ENCODE measurements at places on chromosomes 6 and 20.

GRCh38 chr6:132314432-132314831 lies 86.8 kb downstream of the MOXD1 start:
- DNase-seq, result no peak

DNA sequence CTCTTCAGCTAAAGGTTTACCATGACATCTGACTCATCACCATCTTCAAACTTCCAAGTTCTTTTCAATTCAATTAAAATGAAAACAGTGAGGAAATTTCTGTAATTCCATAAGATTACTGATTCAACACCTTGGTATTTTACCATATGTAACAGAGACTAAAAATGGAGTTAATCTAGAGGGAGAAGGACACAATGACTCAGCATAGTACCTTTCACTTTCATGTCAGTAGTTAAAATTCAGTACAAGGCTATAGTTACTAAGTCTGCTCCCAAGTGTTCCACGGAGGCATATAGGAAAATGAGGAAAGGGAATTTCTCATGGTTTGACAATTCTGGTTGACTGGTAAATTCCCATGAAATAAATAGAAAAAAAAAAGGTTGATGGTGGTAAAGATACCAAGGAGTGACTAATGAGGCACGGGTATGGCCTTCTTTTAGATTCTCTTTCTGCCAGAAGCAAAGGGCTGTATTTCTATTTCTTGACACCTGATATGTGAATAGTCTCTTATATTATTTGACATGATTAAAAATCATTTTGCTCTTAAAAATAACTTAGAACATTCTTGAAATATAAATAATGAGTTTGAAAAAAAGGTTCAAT lies 526.7 kb upstream of the ADGRB3 start:
- peak; percentile 44 for DNase-seq

GRCh38 chr6:42616716-42617115 lies 52.9 kb downstream of the UBR2 start:
- DNase-seq, result no peak

DNA sequence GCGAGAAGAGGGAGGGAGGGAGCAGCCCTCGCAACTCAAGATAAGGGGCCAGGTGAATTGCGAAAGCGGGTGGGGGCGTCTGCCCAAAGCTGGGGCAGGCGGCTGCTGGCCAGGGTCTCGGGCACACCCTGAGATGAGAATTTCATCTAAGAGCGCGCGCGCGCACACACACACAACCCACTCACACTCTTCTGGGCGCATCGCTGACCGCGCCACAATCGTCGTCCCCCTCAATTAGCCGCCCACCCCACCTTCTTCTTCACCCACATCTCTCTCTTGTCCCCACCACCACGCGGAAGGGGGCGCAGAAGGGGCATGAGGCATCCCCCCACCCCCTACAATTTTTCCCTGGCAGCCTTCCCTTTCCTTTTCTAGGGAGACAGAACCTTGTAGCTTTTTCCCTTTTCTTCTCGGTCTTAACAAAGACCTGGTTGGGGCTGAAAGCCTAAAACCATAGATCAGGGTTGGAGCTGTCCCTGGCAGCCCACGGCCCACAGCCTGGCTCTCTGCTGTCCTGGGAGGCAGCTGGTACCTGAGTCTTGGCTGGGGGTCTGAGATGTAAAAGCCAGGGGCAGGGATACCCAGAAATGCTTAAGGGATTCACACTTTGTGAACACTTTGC lies 737 bp upstream of the PTPRT start:
- no peak for DNase-seq

DNA sequence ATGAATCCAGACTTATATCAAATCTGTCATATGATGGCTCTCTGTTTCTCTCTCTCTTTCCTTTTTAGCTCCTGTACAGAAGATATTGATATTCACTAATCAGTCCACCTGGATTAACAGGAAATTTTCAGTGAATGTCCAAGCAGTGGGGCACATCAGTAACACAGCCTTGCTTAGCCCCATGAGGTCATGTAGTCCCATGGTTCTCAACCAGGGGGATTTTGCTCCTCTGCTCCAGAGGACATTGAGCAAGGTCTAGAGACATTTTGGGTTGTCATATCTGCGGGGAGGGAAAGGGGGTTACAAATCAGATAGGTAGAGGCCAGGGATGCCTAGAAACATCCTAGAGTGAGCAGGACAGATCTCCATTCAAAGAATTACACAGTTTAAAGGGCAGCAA lies 810 bp downstream of the GSTA1 start:
- DNase-seq, result no peak

GRCh38 chr6:27156874-27157458 lies 90.5 kb upstream of the PRSS16 start:
- DNase-seq, result no peak

DNA sequence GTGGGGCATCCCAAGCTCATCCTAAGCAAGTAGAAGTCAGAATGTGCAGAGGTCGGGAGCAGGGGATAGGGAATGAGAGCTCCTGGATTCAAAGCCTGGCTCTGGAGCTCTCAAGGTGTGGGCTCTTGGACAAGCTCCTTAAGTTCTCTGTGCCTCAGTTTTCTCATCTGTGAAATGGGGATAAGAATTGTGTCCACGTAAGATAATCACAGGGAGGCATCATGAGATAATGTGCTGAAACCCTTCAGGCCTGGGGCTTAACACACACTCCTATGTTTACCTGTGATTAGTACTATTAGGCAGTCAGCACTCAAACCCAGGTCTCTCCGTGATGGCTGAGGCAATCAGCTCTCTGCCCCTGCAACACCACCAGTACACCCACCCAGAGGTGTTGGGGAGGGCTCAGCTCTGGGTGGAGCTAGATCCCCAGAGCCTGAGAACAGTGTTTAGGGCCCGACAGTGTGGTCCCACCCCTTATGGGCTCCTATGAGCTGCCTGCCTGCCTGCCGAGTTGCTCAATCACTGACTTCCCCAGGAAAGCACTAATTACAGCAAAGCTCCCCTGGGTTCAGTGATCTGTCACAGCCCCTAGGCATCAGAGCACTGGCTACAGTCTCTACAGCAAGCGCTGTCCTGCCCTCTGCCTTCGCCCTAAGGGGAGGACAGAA lies 6.3 kb upstream of the SIRPA start:
- no peak for DNase-seq

DNA sequence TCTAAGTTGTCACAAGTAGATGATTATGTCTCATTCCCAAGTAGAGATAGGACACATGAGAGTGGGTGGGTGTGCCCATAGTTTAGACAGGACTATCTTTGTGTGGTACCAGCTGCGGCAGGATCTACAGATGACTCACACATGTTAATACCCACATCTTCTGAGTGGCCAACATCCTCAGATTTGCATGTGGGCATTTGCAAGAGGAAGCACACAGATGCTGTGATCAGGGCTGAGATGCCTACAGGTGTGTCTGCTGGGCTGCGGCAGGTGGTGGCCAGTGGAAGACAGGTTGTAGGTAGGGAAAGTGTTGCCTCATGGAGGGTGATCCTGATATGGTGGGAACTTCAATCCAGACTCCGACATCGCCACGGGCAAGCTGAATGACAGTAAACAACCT lies 50.8 kb downstream of the UTRN start:
- peak; percentile 25 for DNase-seq

- no peak for DNase-seq
Measured at GRCh38 chr20:57964011-57964862, 254.4 kb upstream of the PMEPA1 start.

DNA sequence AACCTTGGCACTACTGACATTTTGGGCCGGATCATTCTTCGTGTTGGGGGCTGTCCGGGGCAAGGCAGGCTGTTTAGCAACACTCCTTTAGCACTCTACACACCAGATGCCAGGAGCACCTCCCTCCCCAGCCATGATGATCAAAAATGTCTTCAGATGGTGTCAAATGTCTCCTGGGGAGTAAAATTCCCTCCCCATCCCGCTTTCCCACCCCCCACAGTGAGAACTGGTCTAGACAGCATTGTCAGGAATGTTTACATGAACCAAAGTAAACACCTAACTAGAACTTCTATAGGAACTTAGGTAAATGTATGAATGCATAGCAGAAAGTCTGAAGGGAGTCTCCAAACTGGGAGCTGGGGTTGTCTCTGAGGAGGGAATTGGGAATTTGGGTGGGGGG lies 70.0 kb upstream of the TOP1 start:
- DNase-seq, result no peak

GRCh38 chr6:8562125-8562524 lies 126.8 kb upstream of the SLC35B3 start:
- DNase-seq, result no peak

DNA sequence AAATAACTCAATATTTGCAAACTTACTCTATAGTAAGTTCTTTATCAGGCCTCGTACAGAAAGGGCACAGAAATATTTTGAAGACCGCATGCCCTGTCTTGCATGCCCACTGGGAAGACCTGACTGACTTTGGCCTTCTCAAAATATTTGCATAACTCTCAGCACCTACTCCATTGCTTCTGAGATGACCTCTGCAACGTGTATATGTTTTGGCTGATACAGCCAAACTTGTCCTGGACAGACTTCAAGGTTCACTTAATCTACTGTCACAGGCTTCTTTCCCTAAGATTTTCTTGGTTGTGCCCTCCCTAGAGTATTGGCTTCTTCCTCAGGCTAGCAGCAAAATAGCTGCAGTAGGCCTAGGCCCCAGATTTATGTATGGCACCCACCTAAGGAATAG lies 21.5 kb upstream of the SERINC3 start:
- no peak for DNase-seq

DNA sequence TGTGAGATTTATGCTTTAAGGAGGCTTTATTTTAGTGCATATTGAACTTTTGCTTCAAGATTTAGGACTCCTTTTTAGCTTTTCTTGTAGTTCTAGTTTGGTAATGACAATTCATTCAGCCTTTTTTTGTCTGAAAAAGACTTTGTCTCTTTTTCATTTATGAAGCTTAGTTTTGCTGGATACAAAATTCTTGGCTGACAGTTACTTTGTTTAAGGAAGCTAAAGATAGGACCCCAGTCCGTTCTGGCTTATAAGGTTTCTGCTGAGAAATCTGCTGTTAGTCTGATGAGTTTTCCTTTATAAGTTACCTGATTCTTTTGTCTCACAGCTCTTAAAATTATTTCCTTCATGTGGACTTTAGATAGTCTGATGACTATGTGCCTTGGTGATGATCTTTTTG lies 142.8 kb upstream of the B3GAT2 start:
- no peak for DNase-seq

All from Caki2 (cell line).